ENCODE measurements at places on chromosomes 3 and 15.

DNA sequence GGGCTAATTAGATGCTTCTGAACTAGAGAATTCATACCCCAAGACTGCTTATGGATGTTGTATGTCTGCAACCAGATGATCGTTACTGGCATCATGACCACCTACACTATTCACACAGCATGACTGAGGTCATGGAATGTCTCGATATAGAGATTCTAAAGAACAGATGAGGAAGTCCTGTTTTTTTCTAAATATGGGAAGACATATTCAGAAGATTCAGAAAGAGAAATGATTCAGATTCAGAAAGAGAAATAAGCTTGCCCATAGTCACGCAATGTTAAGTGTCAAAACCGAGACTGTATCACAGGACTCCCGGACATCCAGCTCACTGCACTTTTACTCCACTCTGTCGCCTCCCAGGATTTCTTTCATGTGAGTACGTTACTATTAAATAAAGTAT, 136.2 kb downstream of the TPRG1 start:
- DNase-seq = no peak

- DNase-seq = no peak
Observed at GRCh38 chr3:31392568-31392967, 140.2 kb upstream of the STT3B start.

- no peak for DNase-seq
Observed at GRCh38 chr3:72395776-72396311, 452.4 kb downstream of the SHQ1 start.

DNA sequence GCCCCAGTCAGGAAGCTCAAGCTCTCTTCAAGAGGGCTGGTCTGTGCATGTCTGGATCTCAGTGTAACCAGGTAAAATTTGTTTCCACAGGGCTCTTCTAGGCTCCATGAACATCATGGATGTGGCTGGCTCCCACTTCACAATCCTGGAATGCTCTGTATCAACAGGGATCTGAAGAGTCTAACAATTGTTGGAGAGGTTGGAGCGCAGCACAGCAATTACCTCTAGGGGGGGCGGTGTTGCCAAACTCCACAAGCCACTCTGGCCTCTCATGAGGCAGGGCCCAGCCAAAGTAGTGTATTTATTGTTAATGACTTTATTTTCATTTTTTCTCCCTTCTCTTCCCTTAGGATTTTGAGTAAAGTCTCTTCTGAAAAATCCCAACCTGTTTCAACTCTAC, 6.1 kb upstream of the EIF2B5 start:
- no peak for DNase-seq

GRCh38 chr3:2247831-2248230, 149.2 kb downstream of the CNTN4 start:
- DNase-seq = no peak
